Urinary bladder (tissue), 4 donors: ENCODE measurements at places on chromosomes 6 and 20.

DNA sequence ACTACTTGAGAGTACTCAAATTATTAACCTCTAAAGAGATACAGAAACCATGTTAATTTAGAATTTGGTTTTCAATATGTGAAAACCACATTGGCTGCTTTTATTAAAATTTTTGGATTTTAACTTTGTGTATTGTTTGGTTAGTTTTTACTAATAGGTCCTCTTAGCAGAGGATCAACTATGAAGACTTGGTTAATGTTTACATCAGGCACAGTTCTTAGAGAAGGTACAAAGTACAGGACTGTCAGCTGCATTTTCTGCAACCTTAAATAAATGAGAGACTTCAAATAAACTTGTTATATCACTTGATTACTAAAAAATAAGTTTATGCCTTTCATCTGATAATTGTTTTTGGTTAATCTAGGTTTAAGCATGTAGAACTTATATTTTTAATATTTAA is 89.1 kb downstream of the PHF3 start:
- DNase-seq = no peak

DNA sequence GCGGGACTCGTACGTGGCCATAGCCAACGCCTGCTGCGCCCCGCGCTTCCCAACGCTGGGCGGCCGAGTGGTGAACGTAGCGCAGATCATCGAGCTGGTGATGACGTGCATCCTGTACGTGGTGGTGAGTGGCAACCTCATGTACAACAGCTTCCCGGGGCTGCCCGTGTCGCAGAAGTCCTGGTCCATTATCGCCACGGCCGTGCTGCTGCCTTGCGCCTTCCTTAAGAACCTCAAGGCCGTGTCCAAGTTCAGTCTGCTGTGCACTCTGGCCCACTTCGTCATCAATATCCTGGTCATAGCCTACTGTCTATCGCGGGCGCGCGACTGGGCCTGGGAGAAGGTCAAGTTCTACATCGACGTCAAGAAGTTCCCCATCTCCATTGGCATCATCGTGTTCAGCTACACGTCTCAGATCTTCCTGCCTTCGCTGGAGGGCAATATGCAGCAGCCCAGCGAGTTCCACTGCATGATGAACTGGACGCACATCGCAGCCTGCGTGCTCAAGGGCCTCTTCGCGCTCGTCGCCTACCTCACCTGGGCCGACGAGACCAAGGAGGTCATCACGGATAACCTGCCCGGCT is 3.4 kb downstream of the SLC32A1 start:
- no peak for DNase-seq

- DNase-seq = no peak
Measured at GRCh38 chr6:105066233-105066632, 109.3 kb downstream of the LIN28B start.

DNA sequence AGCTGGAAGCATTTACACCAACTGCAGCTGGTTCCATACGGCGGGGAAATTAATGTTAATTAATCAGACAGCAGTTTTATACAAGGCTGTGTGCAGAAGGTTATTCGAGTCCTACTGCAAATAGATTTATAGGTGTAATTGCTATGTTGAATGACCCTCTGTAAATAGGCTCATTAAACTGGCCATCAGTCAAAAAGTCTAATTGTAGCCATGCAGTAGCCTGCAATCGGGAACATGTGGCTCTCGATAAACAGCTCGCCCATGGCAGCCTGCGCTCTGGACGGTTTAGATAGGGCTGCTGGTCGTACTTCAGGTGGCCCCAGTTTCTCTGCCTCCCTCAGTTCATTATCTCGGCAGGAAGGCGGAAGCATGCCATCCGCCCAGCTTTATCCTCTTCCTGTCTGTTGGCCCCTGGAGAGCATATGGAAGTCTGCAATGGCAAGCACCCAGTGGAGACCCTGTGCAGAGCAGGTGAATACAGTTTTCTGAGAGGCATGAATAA is 143.2 kb downstream of the MBOAT1 start:
- DNase-seq = no peak

DNA sequence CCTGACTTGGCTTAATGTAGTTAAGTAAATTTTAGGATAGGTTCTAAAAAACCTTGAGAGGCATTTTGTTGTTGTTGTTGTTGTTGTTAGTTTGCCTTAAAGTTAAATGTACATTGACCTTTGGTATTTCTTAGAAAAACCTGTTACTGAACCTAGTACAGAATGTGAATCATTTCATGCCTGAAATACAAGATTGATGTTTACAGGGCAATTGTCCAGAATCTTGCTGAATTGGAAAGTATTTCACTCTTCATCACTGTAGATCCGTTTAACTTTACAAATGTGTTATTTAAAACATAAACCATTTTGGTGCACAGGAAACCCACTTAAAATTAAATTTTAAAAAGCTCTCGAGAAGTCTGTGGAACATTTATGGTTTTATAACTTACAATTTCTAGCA is 75.0 kb downstream of the CEP57L1 start:
- DNase-seq = no peak

GRCh38 chr6:2630359-2630758 is 120.4 kb downstream of the MYLK4 start:
- no peak for DNase-seq
